ENCODE measurements at places on chromosomes 3 and 15. TPM values are rescaled to one million over a fixed set of nuclear protein-coding genes. Genes with fewer than 3 reads are reported as not detected.

- DNase-seq, result peak; percentile 59
Observed at GRCh38 chr3:66416556-66417304, 84.1 kb downstream of the LRIG1 start.

Gene SAXO2
- 0.14 TPM for polyA plus RNA-seq

DNA sequence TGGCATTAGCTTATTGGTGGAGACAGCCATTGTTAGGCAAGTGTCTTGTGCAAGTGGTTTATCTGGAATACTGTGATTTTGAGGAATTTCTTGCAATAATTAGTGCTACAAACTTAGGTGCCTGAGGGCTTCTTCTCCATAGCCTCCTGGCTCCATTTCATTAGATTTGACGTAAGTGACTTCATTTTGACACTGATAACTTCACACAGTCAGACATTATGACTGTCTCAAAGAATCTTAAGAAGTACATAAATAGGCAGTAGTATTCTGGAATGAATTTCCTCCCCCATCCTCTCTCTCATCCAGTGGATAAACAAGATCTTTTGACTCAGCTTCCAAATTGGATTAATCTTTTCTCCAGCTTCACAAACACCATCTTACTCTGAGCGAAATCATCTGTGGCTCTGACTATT is 19.0 kb downstream of the ARL14 start:
- DNase-seq, result peak; percentile 47

DNA sequence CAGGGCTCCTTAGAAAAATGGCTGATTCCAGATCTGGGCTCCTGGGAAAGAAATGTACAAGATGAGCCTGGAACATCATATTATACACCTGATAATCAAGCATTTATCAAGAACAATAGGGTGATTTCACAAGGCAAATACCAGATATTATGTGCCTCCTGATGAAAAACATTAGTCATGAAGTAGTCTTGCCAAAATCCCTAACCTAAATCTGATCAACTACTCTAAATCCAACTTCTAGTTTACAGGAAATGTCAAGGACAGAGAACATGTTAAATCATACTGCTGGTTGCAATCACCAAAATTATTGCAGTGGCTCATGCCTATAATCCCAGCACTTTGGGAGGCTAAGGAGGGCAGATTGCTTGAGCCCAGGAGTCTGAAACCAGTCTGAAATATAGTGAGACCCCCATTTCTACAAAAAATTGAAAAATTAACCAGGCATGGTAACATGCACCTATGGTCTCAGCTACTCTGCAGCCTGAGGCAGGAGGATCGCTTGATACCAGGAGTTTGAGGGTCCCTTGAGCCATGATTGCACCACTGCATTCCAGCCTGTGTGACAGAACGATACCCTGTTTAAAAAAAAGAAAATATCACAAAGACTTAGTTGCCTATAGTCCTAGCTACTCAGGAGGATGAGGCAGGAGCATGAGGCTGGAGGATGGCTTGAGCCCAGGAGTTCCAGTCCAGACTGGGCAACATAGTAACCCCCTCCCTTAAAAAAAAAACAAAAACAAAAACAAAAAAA is 34.9 kb upstream of the ATP13A3 start:
- DNase-seq, result peak; percentile 77

GRCh38 chr3:4575381-4575780 is 82.2 kb downstream of the ITPR1 start:
- no peak for DNase-seq

- DNase-seq, result no peak
Observed at GRCh38 chr3:32285891-32286290, 47.4 kb downstream of the CMTM8 start.

Gene PPIP5K1
- polyA plus RNA-seq, result 14.2 TPM

DNA sequence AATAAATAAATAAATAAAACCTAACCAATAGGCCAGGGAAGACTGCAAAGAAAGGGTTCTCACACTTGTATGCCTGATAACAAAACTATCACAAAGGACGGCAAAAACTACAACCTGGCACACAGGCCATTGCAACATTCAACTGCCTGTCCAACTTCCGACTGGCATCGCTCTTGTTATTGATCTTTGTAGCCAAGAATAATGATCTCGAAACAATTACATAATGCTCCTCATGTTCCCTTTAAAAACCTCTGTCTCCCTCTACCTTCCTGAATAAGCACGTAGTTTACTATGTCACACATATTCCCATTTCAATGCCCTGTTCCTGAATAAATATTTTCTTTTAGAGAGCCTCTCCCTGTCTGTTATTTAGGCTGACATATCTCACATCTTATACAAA is 74.3 kb downstream of the B3GNT5 start:
- DNase-seq, result no peak

DNA sequence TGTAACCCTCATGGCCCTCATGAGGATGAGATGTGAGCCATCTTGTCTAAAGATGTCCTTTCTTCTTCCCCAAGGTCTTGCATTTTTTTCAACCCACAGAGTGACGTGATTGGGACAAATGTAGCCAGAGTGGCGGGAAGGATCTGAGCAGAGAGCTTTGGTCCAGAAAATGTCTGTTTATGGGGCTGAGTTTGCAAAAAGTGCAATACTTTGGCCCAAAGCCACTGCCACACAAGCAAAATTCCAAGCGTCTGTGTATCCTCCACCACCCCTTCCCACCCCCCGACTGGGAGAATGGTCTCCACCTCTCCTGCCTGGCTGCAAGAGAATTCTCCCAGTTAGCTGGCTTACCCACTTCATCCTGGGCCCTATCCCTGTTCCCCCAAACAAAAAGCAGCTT is 246.9 kb upstream of the LRIG1 start:
- DNase-seq, result no peak

GRCh38 chr3:119808843-119809242 is 26.9 kb downstream of the NR1I2 start:
- DNase-seq, result no peak

DNA sequence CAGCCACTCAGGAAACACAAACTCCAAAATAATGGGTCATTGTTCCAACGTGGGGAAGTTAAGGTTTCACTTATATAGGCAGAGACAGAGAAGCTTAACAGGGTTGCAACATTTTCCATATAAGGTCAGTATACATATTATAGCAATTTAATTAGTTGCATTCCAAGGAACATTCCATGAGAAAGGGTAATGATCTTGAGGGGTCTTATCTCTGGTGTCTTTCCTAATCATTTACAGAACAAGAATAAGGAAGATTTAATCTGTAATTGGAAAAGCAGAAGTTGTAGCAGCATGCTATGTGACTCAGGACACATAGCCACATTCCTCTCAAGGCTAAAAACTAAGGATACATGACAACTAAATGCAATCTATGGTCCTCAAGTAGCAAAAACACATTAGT is 4.9 kb downstream of the MNS1 start:
- peak; percentile 1 for DNase-seq

DNA sequence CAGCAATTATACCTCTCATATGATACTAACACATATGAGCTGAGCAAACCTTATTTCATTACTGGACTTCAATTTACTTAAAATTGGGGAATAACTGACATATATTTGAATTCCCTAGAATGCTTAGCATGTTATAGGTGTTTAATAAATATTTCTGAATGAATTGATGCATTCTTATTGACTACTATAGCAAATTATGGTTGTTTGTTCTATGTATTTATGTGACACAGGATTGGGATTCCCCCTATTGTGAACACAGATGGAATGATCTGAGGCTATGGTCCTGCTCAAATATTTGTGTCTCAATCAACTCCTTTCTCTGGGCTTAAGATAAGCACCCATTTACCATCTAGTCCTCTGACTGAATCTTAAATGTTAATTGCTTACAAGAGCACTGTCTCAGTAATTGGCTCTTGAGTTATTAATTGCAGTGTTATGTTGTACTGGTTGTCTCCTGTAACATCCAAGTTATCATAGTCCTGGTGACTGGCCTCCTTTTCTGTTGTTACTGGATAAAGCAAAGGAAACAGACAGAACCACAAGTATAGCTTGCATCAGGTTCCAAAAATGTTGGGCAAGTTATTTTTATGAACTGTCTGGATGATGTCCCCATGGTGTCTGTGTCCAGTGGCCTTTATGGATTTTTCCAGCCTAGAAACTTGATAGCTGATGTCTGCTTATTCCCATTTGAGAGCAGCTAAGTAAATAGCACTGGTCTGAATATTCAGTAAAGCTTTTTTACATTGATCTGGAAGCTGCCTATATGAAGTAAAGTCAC is 2.3 kb upstream of the UACA start:
- peak; percentile 63 for DNase-seq

Gene SYNM
- 1.9 TPM for polyA plus RNA-seq

GRCh38 chr3:4820296-4821121 is 158.7 kb upstream of the BHLHE40 start:
- no peak for DNase-seq

DNA sequence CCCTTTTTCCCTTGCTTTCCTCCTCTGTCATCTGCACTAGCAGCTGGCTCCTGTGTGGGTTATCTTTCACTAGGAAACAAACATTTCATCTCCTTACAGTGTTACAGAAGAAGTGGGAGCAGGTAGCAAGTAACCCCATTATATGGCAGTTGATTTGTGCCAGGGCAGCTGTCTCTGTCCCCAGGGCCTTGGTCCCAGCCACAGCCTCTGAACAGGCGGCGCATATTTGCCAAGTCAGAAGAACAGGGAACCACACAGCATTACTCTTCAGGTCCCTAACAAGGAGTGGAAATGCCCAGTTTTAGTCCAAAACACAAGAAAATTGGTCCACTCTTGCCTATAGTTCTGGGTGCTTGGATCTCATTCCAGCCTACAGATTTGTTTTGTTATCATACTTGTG is 80.7 kb upstream of the PXYLP1 start:
- no peak for DNase-seq

Gene LXN
- 155 TPM for polyA plus RNA-seq

- DNase-seq, result peak; percentile 96
Observed at GRCh38 chr3:105647047-105647446, 221.8 kb downstream of the CBLB start.

Gene ROPN1
- polyA plus RNA-seq, result not detected

Gene GATA2
- polyA plus RNA-seq, result 15.0 TPM

DNA sequence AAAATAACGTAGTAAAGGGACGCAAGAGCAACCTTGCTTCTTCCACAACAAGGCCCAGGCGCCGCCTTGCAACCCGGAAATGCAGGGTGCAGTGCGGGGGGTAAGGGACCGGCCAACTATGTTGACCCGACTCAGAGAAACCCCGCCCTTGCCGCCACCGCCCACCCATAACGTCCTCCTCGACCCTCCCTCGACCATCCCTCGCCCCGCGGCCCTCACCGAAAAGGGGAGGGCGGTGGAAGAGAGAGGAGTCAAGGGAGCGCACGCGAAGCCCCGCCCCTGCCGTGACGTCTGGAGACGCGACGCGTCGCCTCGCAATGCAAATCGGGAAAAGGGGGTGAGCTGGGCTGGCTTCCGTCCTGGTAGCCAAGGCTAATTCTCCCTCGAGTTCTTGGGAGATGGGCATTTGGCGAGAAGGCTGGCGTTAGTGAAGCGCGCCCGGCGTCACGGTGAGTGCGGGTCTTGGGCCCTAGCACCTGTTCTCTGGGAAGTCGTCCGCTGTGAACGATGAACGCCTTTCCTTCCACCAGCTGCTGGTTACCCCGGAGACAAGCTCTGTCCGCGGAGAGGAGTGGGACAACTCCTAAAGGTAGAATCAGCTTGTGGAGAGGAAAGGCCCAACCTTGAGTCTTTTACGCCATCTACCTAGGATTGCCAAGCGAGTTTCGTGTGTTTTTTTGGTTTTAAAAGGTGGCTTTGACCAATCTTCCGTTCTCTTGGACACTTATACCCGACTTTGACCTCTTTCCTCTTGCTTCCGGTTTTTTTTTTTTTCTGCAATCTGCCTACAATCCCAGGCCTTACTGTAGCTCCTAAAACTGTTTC is at the start of gene USP8:
USP8 (plus strand) TSS at position 340 of the 825 bp plus-strand sequence. CDS start 14,669 bp downstream, outside the sequence.
- DNase-seq, result peak; percentile 95

Gene GPR15
- polyA plus RNA-seq, result not detected

DNA sequence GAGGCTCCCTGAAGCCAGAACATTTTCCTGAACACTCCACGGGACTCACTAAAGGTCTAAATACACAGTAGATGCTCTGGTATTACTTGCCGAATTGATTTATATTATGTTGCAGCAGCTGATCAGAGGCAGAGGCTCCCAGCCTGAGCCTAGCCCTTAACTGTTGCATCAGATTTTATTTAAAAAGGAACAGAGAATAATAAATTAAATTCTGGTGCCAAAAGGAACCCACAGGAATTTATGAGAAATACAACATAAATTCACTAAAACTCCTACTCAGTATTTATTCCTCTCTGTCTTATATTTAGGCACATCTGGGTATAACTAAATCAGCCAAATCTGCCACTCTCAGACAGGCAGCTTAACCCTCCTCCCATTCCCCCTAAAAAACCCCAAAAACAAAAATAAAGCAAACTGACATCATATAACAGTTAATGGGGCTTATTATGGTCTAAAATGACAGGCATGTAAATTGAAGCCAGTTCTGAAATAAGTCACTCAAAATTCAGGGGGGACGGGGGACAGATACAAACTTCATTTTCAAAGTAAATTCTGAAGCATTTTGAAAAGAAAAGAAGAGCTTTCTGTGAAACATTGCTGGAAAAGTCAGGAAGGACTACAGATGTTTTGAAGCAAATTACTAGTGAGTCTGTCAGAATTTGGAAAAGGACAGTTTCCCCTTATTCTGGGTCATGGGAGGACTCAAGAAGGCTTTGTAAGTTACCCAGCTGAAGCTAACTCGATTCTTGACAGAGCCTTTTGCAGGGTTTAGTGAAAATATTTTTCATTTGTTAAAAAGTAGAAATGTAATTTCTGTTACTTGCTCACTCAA is 53.8 kb upstream of the CORO2B start:
- peak; percentile 87 for DNase-seq

DNA sequence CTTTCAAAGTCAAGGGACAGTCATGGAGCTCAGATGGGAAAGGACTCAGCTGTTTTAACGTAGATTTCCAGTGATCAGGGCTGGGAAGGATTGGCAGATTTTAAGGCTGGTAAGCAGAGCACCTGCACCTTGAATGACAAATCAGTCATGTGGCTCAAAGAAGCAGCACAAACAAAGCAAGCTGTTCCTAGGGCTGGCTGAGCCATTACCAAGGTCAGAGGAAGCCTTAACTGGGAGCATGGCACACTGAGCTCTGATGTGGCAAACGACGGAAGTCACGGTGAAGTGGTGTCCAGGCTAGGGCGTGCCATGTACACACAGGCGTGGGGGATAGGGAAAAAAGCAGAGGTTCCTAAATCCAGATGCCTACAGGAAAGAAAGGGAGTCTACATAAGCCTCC is 84.6 kb upstream of the PFN2 start:
- no peak for DNase-seq

Gene VILL
- 4.5 TPM for polyA plus RNA-seq

Gene BSN
- polyA plus RNA-seq, result 0.03 TPM

DNA sequence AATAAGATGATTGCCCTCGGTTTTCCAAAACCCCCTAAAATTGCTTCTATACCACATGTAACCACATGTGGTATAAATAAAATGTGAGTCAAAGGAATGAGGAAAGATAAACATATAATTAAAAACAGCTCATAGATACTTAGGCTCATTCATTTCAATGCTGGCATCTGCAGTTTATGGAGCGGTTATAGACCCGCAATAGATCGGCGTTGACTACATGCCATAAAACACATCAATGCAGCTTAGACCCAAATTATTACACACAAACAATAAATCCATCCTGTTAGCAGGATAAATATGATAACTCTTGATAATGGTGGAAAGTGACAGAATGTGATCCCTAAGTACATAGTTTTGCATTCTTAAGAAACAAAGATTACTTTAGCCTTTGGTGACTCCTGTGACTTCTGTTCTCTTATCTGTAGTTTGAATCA is 143.7 kb downstream of the NR2F2 start:
- DNase-seq, result no peak

Gene FGD5
- polyA plus RNA-seq, result not detected

Gene EPHA6
- not detected for polyA plus RNA-seq

Gene BCHE
- polyA plus RNA-seq, result 1.5 TPM

All from IMR-90 (cell line).